ENCODE measurements at places on chromosomes 11 and 22.

- DNase-seq = no peak
Observed at GRCh38 chr11:134231958-134232659, 7.6 kb downstream of the VPS26B start.

DNA sequence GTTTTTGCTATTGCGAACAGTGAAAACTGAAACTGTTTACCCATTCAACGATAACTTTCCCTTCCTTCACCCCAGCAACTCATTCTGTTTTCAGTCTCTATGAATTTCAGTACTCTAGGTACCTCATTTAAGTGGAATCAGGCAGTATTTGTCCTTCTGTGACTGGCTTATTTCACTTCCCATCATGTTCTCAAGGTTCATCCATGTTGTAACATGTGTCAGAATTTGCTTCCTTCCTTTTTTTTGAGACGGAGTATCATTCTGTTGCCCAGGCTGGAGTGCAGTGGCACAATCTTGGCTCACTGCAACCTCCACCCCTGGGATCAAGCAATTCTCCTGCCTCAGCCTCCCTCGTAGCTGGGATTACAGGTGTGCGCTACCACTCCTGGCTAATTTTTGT is 23.7 kb downstream of the HTR3B start:
- DNase-seq = no peak

GRCh38 chr11:108148556-108148955 is 27.2 kb downstream of the ACAT1 start:
- DNase-seq = no peak

DNA sequence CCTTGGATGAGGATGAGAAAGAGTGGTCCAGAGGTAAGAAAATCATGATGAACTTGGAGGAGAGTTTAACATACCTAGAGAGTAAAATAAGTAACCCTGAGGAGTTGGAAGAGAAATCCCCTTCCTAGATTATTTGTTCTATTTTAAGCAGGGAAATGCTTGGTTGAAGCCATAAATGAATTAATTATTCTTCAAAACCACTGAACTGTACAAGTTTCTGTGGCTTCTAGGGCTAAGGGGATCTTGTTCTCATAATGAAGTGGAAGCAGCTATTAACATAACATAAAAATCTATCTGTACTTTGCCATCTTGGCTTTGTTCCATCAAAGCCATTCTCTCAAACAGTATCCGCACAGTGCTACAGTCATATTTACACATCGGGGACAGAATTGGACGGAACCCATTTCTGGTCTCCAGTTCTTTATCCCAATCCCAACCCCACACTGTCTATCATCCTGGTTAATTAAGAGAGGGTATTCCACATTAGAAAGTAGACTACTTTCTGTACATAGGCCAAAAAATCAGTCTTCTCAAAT is 14.5 kb upstream of the ARHGAP42 start:
- DNase-seq = no peak

- no peak for DNase-seq
Observed at GRCh38 chr11:34602245-34602644, 18.6 kb upstream of the EHF start.

DNA sequence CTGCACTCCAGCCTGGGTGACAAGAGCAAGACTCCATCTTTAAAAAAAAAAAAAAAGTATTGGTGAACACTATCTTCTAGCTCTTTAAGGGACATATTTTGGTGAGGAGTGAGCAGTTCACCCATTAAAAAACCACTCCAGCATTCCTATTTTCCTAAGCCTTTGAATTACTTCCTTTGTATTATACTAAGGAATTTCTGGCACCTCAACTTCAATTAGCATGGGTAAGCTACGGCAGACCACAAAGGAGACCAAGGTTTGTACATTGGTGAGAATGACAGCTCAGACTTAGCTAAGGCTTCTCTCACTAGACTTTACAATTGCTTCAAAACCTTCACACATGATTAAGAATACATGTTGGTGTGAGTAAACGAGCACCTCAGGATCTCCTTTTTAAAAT is 57.0 kb upstream of the BIRC3 start:
- DNase-seq = no peak

DNA sequence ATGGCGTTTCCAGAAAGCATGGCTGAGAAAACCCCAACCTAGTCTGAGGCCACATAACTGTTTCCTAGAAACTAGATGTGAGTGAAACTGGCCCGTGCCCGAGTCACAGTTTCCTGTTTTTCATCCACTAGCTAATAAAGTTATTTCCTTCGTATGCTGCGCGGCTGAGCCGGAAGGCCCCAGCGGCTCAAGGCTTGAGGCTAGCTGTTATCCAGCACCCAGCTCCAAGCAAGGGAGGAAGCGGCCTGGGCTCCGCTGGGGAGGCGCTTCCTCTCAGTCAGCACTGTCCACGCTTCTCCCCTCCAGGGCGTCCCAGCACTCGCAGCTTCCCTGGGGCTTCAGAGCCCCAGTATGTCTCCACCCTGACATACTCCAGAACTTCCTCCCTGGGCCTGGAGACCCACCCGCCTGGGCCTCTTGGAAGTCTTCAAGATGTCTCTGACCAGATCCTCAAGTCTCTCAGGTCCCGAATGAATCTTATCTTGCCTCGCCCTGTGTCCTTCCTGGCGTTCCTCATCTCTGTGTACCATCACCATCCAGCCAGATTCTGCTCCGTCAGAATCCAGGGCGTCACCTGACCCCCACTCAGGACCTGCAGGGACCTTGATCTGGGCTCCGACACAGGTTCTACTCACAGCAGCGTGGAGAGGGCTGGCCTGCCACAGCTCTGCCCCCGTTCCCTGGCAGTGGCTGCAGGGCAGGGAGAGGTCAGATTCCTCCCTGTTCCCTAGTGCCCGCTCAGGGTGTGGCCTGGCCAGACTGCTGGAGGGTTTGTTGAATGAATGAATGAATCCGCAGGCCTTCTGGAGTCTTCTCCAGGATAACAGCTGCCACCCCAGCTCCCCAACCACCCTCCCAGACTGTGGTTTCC is 81.9 kb downstream of the LRRC32 start:
- no peak for DNase-seq

DNA sequence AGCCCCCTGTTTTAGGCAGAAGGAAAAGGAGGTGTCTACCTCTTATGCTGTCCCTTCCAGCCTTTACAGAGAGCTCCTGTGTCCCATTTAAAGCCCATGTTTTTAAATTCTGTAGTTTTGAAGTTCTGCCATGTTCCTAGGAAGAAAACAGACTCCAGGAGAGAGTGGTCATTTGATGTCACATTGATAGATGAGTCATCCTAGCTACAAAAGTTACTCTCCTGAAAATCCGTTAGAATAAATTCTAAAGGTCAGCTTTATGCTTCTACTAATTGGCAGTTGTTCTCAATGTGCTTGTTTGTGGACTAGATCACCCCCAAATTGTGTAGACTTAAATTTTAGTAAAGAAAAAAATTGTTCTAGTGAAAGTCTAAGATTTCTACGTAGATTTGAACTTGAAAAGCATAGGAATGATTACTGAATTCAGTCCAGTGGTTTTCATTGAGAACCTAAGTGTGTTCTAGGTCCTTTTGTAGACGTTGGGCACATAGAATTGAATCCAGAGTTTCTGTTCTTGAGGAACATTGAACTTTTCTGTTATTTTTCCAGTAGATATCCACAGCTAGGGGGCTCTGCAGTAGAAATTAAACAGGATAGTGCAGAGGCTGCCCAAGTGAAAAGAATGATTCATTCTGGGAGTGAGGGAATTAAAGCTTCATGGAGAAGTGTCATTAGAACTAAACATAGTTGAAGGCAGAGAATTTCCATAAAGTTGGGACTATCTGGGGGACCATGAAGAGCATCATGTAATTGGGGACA is 140.6 kb upstream of the RASSF10 start:
- no peak for DNase-seq
